Muscle of arm (tissue), 14 donors: ENCODE measurements at places on chromosomes 7 and 10. TPM values are rescaled to one million over a fixed set of nuclear protein-coding genes. Genes with fewer than 3 reads are reported as not detected.
A peak's percentile ranks its signal among the peaks of the same experiment; 100 is the strongest.

- no peak for DNase-seq
These were observed 124.3 kb downstream of the GPAM start for GRCh38 chr10:112059220-112059619.

Gene SEMA3C
- polyA plus RNA-seq, result 125 TPM

DNA sequence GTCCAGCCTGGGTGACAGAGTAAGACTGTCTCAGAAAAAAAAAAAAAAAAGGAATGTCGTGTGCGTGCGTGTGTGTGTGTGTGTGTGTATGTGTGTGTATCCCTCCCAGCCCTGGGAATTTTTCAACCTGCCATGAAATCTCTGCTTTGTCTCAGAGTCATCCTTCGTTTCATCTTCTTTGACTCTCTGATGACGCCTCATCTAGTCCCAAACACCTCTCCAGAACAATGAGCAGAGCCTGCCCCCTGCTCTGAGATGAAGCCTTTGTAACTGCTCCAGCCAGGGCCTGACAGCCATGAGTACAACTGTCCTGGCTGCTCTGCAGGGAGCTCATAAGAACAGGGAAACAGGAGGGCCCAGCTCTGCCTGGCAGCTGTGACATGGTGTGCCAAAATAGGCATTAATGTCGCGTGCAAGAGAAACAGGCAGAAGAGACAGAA lies 149.5 kb downstream of the FAM107B start:
- no peak for DNase-seq

DNA sequence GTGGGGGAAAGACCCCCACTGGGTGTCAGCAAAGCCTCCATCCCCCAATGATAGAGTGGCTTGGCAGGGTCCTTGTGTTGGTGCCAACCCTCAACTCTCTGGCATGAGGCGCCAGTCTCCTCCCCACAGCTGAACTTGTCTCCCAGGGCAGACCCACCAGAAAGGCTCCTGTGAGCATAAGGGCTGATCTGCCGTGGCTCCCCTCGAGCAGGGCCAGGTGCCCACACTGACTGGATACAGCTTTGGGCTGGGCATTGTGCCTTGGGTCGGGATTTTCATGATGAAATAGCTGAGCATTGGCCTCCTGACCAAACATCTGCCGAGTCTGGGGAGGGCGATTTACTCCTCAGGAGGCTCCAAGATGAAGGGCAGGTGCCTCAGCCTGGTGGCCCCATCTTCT lies 68.1 kb upstream of the NPTX2 start:
- DNase-seq, result no peak

Gene FAM25A
- not detected for polyA plus RNA-seq

DNA sequence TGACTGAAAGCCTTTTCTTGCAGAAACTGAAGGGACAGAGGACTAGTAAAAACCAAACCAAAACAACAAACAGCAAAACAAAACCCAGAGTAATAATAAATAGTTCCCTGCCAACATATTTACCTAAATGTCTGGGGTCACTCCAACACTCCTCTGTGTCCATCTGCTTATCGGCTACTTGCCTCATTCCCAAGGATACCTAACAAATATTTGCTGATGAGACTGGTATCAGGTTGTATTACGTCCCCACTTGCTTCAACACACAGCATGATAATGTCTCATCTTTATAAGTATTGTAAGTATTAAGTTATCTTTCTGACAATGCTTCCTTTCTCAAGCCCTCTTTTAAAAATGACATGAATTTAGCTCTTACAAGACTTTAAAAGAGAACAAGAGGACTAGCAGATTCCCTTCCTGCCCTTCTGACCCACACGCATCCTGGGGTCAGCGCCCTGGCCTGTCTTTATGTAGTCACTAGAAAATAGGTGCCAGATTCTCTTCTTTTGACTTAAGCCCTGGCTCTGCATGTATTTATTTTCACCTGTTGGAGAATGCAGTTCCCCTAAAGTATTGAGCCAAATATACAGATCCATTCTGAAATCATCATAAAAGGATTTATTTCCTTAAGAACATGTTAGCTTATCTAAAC lies 110.2 kb downstream of the SEM1 start:
- no peak for DNase-seq

- peak; percentile 86 for DNase-seq
These were observed 434 bp downstream of the STAMBPL1 start for GRCh38 chr10:88880282-88881076.

DNA sequence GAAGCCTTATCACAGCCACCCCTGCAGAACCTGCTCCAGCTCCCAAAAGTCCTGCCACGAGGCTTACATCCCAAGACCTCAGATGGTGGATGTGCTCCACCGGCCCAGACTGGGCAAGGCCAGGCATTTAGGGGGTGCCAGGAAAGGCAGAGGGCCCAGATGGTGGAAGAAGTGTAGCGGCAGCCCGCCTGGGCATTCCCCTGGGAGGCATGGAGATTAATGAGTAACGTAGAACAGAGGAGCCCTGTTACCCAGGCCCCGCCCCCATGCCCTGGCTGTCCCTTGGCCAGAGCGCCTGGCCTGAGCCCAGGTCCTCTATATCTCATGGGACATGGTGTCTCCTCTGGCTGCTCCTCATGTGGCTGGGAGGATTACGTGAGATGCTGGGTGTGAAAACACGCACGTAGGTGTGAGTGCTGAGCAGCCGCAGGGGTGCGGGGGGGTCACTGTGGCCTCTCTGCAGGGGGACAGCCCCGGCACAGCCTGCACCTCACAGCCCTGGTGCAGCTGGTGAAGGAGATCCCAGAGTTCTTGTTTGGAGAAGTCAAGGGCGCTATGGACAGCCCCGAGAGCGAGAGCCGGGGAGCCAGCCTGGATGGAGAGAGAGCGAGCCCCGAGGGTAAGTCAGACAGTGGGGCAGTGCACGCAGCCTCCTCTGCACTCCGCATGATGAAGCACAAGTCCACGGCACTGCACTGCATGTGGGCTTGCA lies 52.9 kb downstream of the ZNF467 start:
- DNase-seq, result no peak

Gene PURB
- polyA plus RNA-seq, result 31.0 TPM

DNA sequence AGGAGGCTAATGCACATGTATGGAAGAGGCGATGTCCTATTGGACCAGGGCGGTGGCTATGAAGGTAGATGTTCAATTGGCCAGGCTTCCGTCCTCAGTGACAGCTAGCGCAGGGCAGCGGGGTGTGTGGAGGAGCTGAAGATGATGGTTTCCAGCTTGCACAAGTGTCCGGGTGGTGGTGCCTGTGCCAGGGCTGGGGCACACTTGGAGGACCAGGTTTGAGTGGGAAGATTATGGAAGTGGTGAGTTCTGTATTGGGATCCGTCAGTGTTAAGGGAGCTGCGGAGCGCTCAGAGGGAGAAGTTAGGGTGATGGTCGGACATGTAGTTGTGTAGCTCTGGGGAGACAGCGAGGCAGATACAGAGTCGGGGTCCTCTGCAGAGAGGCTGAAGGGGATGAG lies 8.5 kb upstream of the TBL2 start:
- no peak for DNase-seq

- no peak for DNase-seq
These were observed 863.4 kb downstream of the SORCS1 start for GRCh38 chr10:106301146-106301545.

- peak; percentile 1 for DNase-seq
These were observed 258.3 kb downstream of the GATA3 start for GRCh38 chr10:8312781-8313180.

DNA sequence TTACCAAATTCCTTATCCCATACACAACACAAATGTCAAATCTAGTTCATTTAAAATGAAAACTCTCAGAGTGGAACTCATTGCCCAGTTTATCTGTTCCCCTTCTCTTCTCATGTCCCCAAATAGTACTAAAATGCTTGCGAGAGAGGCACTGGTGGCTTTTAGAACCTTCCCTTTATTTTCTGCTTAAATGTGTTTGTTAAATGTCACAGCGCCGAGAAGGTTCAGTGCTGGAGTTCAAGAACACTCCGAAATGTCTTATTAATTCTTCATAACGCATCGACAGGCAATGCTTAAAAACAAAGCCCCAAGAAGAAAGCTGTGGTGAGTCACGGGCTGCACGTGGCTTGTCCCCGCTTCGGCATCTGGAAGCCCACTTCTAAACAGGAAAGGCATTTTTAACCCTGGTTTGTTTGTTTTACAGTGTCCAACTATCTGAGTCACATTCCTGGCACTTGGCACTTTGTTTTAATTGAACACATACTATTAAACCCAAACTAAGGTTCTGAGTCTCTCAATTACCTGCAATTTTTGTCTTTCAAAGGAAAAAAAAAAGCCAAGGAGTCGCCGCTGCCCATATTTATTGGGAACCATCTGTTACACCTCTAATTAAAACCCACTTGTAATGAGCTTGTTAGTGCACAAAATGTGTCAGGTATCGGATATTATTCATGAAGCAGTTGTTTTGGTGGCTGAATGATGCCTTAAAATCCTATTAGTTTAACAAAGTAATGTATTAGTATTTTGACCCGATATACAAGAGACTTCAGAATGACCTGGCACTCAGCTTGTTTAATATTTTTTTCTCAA lies 49.9 kb upstream of the MGMT start:
- DNase-seq, result peak; percentile 29

Gene MRLN
- polyA plus RNA-seq, result 191 TPM

- no peak for DNase-seq
These were observed 5.1 kb upstream of the ADAMTS14 start for GRCh38 chr10:70666960-70667798.

DNA sequence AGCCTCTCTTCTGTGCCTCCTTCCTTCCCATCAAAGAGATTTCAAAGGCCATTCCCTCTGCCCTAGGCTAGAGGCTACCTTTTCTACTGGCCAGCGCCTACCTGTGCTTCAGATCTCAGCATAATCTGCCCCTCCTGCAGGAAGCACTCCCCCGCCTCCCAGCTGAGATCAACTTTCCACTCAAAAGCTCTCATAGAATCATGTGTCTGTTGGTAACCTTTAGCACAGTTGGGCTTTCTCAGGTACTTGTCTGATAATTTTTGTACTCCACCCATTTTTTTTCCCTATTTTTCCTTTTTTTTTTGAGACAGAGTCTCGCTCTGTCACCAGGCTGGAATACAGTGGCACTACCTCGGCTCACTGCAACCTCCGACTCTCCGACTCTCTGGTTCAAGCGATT lies 231.0 kb upstream of the PRSS58 start:
- no peak for DNase-seq

GRCh38 chr10:64112701-64113355 lies 591.6 kb downstream of the REEP3 start:
- no peak for DNase-seq

Gene ECHDC3
- polyA plus RNA-seq, result 6.3 TPM

DNA sequence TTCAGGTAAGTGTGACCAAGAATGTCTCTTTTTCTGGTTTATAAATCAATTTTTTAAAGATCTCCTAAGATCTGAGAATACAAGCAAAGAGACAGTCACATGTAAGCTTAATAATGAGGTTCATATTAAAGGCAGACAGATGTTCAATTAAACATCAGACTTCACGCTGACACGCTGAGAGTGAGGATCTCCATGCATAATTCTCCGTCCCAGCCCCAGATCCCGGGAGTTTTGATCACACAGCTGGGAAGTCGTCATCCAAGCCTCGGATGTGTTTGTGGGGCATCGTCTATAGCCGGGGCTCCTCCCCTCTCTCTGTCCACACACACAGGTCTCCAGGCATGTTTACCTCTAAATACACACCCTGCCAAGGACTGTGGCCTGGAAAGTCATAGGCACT lies 223.2 kb downstream of the PTPRN2 start:
- DNase-seq, result no peak

Gene ABCB4
- polyA plus RNA-seq, result not detected

- DNase-seq, result no peak
These were observed 1.2 kb upstream of the TMEM72 start for GRCh38 chr10:44909910-44910309.

- peak; percentile 37 for DNase-seq
These were observed 29.4 kb upstream of the ANAPC16 start for GRCh38 chr10:72186258-72186981.

Gene TYW1B
- 2.5 TPM for polyA plus RNA-seq

- no peak for DNase-seq
These were observed 39.0 kb upstream of the ADRA2A start for GRCh38 chr10:111037858-111038257.

- DNase-seq, result no peak
These were observed 77.2 kb downstream of the CDH23 start for GRCh38 chr10:71473671-71474599.

Gene CYP2C9
- polyA plus RNA-seq, result not detected

DNA sequence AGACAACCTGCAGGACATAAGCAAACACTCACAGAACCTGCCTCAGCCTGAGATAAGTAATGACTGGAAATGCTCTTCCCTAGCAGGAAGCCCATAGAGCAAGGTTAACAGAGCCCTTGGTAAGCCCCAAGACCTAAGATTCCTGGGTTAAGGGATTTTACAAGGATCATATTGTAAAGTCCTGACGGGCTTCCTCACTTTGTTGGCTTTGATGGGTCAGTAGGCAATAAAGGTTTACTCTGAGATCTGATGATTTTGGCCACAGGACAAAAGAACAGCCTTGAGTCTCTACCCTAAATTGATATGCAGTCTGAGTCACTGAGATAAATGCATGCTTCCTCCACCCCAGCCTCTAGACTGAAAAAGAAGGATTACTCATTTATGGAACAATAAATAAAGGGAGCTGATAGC lies 270.8 kb downstream of the HTR7 start:
- no peak for DNase-seq

DNA sequence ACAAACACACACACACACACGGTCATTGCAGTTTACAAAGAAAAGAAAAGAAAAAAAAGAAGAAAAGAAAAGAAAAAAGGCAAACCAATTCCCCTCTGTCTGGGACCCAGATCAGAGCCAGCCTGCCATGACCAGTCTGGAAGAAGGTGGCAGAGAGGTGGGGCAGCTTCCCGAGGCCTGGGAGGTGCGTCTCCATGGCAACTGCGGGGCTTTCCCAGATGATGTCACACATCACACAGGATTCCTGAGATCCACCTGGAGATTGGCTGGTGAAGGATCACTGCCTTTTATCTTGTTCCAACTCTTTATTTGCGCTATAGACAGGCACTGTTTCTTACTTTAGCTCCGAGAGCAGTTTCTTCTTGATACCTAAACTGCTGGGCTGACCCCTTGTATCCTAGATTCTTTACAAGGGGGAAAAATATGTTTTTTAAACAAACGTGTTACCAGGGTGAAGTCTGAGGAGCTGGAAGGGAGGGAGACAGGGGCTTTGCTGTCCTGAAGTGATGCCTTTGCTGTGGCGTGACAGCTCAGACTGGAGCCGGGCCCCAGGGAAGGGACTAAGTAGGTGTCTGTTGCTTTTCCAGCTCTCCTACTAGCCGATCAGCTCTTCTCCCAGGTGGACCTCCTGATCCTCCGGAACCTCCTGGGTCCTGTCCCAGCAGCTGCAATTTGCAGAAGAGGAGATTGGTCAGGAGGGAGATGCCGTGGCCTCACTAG lies 298.5 kb downstream of the KLF6 start:
- DNase-seq, result no peak

- peak; percentile 27 for DNase-seq
These were observed 53.7 kb upstream of the SEMA3A start for GRCh38 chr7:84248267-84248666.

Gene CC2D2B
- polyA plus RNA-seq, result 0.98 TPM

Gene TSPAN13
- polyA plus RNA-seq, result 75.8 TPM

Gene FEZF1
- polyA plus RNA-seq, result not detected

GRCh38 chr10:22704942-22705341 lies 9.4 kb downstream of the PIP4K2A start:
- no peak for DNase-seq
